ENCODE measurements at places on chromosomes 11 and 22.

GRCh38 chr11:27280140-27280539 lies 82.9 kb downstream of the CCDC34 start:
- H3K27ac ChIP-seq, result no peak overlapping the region
- no peaks in the 10 kb centered on the region for H3K36me3 ChIP-seq
- H3K4me3 ChIP-seq, result no peak overlapping the region
- DNase-seq, result no peak
- no peaks in the 10 kb centered on the region for H3K4me1 ChIP-seq

GRCh38 chr11:969651-970205 lies 44.1 kb downstream of the AP2A2 start:
- no peaks in the 10 kb centered on the region for H3K4me1 ChIP-seq
- no peak overlapping the region for H3K4me3 ChIP-seq
- DNase-seq, result no peak
- peaks cover 17% of the 10 kb centered on the region for H3K36me3 ChIP-seq
- no peaks in the 10 kb centered on the region for H3K27me3 ChIP-seq

DNA sequence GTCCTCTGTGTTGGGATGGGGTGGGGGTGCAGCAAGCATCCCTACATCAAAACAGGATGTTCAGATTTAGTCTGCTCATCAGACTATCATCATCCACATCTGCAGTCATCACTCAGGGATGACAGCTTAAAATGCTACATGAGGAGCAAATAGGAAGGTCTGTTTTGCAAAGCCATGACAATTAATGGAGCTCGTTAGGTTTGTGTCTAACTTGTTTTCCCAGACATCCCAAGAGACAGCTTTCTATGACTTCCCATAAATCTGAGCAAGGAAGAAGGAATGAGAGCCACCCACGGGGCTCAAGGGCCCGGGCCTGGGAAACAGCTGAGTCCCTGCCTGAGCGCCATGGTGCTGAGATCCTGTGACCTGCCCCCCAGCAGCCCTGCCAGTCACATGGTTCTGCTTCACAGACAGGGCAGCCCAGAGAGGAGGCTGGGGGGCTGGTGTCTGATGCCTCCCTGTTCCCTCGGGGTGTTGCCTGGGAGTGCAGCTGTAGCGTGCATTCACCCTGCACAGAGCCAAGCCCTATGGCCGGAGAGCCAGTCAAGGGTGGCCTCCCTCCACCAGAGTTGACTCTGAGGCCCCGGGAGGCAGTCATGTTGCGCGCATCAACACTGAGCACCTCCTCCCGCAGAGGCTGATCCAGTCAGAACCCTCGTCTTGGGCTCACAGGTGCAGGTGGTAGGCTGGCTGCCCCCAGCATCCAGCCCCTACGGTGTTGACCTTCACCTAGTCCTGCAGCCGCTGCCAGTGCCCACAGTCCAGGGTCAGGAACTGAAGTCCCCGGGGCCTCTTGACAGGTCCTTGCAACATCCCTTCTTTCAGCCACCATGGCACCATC lies 12.1 kb downstream of the DERL3 start:
- no peaks in the 10 kb centered on the region for H3K27me3 ChIP-seq
- H3K4me3 ChIP-seq, result no peak overlapping the region
- DNase-seq, result no peak
- H3K27ac ChIP-seq, result no peak overlapping the region

DNA sequence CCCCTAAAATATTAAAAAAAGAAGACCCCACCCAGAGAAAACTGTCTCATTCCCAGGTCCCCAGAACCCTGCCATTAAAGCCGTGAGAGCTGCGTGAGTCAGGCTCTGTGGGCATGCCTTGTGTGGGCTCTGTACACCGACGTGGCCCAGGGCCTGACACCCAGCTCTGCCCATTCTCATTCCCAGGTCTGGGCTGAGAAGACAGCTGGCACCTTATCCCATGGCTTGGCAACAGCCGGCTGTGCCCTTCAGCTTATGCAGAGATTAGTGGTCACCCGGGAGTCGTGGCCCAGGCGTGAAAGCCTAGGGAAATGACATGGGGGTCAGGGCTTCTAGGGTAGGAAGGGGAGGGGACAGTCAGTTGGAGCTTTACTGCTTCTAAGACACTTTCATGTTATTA lies 31.9 kb downstream of the OTOG start:
- no peaks in the 10 kb centered on the region for H3K27me3 ChIP-seq
- no peak overlapping the region for H3K27ac ChIP-seq
- no peaks in the 10 kb centered on the region for H3K4me1 ChIP-seq
- peak; percentile 27 for DNase-seq
- no peak overlapping the region for H3K4me3 ChIP-seq

DNA sequence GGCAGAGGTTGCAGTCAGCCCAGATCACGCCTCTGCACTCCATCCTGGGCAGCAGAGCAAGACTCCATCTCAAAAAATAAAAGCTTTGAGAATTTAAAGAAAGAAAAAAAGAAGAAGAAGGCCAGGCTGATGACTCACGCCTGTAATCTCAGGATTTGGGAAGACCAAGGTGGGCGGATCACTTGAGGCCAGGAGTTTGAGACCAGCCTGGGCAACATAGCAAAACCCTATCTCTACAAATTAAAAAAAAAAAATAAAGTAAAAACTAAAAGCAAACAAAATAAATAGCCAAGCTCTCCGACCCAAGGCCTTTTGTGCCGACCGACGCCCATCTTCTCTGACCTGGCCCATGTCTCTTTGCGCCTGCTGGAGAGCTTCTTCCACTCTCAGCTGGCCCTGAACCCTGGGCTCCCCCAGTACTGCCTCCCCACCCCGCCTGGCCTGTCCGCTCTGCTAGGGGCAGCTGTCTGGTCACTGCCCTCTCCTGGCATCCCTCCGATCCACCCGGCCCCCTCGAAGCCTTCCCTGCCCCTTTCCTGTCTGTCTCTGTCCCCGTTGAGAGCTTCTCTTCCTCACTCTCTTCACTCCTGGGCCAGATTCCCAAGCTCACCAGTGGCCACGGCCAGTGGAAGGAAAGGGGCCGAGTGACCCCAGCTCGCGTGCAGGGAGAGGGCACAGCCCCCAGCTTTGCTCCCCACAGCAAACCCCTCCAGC lies 4.8 kb upstream of the LSP1 start:
- no peak overlapping the region for H3K4me3 ChIP-seq
- no peak for DNase-seq
- no peaks in the 10 kb centered on the region for H3K27me3 ChIP-seq
- no peak overlapping the region for H3K27ac ChIP-seq

DNA sequence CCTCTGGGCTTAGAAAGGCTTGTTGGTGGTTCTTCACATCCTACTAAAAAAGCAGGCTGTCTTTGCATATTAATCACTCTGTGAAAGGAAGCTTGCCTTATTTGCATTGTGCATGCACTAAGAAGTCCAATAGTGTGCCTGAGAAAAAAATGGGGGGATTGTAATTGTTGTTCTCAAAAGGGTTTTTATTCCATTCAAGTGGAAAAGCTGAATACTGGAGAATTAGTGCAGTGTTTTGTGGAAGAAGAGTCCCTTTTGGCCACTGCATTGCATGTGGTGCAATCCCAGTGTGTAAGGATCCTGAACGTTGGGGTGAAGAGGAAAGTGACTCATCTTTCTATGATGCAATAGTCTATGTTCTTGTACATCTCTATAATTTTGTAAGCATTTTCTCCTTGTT lies 16.5 kb downstream of the NCAM1 start:
- H3K4me3 ChIP-seq, result no peak overlapping the region
- no peaks in the 10 kb centered on the region for H3K36me3 ChIP-seq
- no peak for DNase-seq
